ENCODE measurements at places on chromosomes 13 and 19.

GRCh38 chr19:2578391-2578890, 102.5 kb downstream of the GADD45B start:
- DNase-seq: no peak

GRCh38 chr19:17475541-17476115, 5.3 kb downstream of the SLC27A1 start:
- no peak for DNase-seq

DNA sequence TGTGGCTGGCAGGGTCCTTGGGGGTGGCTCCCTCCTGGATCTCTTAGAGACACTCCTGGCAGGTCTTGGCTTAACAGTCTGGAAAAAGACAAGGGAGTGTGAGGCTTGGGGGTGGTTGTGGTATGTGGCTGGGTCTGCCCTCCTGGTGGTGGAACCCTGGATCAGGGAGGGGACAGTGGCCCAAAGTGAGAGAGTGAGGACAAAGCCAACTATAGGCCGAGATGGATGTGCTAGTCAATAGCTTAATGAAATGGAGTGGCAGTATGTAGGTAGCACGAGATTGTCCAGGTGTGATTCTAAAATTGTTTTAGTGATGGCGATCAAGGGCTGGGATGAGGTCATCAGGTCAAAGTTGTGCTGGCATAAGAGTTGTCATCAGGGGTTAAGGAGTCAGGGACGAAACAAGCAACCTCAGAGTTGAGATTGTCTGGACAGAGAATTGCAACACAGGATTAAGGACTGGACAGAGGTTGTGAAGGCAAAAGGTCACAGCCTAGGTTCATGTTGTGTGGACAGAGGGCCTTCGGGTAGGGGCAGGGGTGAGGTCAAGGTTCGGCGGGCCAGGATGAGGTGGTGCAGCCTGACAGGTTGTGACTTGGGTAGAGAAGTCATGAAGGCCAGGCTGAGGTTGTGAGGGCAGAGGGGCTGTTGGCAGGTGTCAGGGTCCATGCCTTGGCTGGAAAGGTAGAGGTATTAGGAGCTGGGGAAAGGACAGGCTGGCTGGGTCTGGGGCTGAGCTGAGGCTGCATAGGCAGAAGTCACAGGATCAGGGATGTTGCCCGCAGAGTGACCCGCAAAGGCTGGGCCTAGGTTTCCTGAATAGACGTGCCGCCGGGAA, 4.5 kb upstream of the RASAL3 start:
- DNase-seq: no peak

GRCh38 chr13:70541451-70541850, 433.2 kb upstream of the KLHL1 start:
- DNase-seq: no peak

DNA sequence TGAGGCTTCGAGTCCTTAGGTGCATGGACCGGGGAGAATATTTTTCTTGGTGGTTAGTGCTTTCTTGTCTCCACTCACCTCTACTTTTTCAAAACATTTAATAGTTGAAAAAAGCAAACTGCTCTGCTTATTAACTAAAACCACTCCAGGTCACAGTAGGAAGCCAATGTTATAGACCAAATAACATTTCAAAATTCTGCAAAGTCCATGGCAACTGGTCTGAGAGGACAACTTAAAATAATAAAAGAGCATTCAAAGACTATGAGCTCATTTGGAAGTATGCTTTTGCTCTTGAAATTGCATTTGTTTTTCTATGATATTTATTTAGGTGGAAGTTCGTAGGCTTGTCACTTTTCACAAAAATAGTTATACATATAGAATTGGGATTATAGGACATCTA, 483.0 kb downstream of the DCT start:
- no peak for DNase-seq

- no peak for DNase-seq
Observed at GRCh38 chr13:79481685-79482052, 714 bp downstream of the NDFIP2 start.

DNA sequence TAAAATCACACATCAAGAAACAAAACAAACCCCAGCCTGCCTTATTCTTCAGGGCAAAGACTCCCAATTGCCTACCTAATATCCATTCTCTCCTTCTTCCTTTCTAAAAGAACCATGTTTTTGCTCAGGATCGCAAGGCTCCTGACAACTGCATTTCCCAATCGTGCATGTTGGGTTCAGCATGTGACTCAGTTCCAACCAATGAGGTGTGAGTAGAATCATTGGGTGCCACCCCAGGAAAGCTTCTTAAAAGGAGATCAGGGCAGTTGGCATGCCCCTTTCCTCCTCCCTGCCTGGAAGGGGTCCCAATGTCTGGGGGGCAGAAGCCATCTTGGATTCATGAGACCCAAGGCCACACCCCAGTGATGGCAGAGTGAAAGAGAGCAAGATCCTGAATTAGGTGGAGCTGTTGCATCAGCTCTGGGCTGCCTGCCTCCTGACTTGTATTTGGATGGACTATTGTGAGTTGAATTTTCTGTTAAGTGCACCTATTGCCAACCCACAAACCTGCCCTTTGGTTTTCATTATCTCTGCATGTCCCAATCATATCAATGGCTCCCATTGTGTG, 26.0 kb upstream of the UBAC2 start:
- DNase-seq: no peak

DNA sequence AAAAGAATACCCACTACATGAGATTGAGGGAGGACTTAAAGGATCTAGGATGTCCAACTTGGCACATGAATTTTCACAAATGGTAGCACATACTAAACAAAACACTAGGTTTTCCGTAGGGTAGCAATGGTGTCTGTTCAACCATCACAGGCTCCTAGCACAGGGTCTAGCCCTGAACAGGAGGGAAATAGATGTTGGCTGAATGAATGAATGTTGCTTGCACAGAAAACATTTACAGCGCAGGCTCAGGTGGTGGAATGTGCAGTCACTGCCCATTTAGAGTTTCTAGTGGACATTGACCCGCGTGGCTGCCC, 1.9 kb upstream of the MYCBP2 start:
- no peak for DNase-seq

DNA sequence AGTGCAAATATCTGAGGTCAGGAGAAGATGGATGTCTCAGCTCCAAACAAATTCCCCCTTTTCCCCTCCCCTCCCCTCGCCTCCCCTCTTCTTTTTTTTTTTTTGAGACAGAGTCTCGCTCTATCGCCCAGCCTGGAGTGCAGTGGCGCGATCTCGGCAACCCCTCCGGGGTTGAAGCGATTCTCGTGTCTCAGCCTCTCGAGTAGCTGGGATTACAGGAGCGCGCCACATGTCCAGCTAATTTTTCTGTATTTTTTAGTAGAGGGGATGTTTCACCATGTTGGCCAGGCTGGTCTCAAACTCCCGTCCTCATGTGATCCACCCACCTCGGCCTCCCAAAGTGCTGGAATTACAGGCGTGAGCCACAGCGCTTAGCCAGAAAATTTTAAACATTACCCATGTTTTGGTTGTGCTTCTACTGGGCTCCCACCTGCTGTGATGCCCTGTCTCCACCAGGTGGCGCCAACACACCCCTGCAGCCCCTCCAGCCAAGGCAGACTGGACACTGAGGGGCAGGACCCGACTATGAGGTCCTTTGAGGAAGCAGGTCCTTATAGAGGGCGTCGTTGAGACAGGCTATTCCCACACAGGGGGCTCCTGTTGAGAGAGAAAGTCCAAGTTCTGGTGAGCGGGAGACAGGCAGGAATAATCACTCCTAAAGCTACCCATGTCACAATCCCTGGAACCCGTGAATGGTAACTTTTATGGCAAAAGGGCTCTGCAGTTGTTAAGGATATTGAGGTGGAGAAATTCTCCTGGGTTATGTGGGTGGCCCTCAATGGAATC, 6.3 kb downstream of the ERICH4 start:
- no peak for DNase-seq

GRCh38 chr19:30253581-30253996, 118.6 kb upstream of the ZNF536 start:
- DNase-seq: no peak

GRCh38 chr13:63449550-63449949, 2033.9 kb upstream of the PCDH20 start:
- DNase-seq: no peak

GRCh38 chr13:85603735-85604134, 195.5 kb downstream of the SLITRK6 start:
- DNase-seq: no peak

- no peak for DNase-seq
Observed at GRCh38 chr19:11141937-11142527, 13.6 kb downstream of the SPC24 start.

GRCh38 chr19:49097453-49098288, 12.4 kb downstream of the SNRNP70 start:
- DNase-seq: no peak

- DNase-seq: no peak
Observed at GRCh38 chr13:94800423-94800822, 88.1 kb upstream of the SOX21 start.

DNA sequence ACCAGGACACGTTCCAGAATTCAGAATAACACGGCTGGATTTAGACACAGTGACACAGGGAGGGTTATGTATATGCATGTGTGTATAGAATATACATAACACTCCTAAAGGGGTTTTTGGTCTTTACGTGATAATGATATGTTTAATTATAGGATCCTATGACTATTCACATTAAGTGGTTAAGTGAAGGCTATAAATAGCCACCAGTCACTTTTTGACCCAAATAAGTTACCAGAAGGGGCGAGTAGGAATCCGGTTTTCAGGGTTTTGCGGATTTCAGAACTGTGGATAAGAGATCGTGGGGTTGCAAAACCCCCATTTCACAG, 6.9 kb downstream of the ANGPTL6 start:
- DNase-seq: no peak

DNA sequence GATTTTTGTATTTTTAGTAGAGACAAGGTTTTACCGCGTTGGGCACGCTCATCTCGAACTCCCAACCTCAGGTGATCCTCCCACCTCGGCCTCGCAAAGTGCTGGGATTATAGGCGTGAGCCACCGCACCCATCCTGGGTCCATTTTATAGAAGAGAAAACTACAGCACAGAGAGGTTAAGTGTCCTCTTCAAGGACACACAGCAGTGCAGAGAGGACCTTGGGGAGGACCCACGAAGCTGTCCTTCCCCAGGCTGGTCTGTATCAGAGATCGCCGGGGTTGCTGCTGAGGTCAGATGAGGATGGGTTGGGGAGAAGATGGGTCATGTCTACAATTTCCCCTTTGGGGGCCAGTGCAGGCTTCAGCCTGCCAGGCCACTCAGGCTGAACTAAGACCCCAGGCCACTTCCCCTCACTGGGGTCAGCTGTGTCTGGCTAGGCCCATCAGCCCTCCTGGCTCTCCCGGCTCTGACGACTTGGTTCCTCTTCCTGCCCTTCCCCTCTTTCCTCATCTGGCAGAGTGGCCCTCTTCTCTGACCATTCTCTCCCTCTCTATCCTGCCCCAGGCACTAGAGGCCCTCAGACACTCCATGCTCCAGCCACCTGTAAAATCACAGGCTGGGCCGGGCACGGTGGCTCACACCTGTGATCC, 9.6 kb downstream of the MYO1F start:
- DNase-seq: no peak

DNA sequence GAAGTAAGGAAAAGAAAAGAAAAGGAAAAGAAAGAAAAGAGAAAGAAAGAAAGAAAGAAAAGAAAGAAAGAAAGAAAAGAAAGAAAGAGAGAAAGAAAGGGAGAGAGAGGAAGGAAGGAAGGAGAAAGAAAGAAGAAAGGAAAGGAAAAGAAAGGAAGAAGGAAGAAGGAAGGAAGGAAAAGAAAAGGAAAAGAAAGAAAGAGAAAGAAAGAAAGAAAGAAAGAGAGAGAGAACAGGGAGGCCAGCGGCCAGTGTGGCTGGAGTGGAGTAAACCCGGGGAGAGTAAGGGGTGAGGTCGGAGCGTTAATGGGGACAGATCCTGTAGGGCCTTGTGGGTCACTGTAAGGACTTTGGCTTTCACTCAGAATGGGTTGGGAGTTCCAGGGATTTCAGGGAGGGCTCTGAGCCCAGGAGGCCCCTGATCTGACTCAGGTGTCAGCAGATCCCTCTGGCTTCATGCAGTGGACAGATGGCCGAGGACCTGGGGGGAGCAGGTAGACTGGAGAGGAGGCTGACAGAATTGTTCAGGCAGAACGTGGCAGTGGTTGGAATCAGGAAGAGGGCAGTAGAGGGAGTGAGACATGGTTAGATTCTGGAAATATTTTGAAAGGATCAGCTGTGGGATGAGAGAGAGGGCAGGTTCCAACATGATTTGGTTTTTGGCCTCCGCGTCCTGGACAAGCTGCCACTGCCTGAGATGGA, 19.8 kb upstream of the FXYD3 start:
- no peak for DNase-seq

DNA sequence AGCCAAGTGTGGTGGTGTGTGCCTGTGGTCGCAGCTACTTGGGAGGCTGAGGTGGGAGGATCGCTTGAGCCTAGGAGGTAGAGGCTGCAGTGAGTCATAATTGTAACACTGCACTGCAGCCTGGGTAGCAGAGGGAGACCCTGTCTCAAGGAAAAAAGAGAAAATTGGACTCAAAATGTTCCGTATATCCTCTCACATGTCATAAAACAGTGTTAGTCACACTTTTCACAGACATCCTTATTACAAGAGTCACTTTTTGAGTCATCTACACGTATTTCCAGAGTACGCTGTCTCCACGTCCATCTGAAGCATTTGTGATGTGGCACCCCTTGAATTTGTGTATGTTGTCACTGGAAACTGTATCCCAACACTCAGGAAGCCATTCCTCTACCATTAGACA, 133.0 kb downstream of the SIPA1L3 start:
- no peak for DNase-seq

DNA sequence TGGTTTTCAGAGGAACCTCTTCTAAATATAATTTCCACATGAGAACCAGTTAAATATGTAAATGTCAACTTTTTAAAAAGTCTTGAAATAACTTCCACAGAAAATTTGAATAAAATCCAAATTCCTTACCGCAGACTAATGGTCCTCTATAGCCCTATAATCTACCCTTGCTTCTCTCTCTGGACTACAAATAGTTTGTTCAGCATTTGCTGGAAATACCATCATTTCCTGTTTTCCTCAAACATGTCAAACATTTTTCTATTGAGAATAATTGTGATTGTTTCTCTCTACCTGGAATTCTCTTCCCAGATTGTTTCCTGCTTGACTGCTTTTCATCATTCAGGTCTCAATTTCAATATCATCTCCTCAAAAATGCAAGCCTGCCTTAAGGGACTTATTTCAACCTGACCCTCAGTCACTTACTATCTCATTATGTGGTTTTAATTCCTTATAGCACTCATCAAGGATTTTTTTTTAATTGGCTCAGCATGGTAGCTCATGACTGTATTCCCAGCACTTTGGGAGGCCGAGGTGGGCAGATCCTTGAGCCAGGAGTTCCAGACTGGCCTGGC, 898.9 kb upstream of the MIR17HG start:
- DNase-seq: no peak

GRCh38 chr13:95865080-95865615, 188.1 kb downstream of the UGGT2 start:
- no peak for DNase-seq

GRCh38 chr13:80274643-80275042, 66.3 kb downstream of the SPRY2 start:
- no peak for DNase-seq

All from coronary artery (tissue), 2 donors.